ENCODE measurements at places on chromosomes 3 and 15.

DNA sequence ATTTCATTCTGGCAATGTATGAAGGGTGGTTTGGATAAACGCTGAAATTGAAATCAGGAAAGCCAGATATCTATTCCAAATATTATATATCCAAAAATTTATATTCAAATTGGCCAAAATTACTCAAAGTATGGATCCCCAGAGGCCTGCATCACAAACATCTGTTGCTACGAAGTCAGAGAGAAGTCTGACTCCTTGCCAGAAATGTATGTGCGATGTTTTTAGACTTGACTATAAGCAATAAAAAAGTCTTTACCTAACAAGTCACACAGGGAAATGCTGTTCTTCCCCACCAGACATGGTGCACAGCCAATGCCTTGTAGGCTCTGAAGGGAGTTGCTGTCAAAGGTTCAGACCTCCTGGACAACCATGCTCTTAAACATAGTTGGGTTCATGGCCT lies 533.1 kb downstream of the OTOL1 start:
- no peak for DNase-seq

GRCh38 chr3:64354221-64354620 lies 129.0 kb upstream of the PRICKLE2 start:
- no peak for DNase-seq

DNA sequence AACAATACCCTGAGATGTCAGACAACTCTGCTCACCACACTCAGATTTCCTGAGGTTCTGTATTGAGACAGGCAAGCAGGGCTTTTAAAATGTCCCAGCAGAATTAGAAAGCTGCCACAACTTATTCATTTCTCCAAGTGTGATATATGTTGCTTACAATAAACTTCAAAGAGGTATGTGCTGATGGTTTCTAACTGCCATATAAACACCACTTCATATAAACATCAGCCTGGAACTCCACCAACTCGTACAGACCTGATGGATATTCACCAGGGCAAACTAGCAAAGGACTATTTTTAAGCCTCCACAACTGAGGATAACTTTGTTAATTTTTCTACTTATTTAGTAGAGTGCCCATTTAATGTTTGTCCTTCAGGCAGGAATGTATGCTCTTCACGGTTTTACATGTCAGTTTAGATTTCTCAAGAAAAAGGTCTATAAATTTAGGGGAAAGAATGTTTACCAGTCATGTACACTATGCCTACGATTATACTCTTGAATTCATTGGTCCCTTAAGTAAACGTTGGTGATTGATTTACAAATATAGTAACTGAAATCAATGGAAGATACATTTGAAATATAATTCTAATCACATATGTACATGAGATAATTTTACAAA lies 109.6 kb upstream of the ABI3BP start:
- DNase-seq: no peak

DNA sequence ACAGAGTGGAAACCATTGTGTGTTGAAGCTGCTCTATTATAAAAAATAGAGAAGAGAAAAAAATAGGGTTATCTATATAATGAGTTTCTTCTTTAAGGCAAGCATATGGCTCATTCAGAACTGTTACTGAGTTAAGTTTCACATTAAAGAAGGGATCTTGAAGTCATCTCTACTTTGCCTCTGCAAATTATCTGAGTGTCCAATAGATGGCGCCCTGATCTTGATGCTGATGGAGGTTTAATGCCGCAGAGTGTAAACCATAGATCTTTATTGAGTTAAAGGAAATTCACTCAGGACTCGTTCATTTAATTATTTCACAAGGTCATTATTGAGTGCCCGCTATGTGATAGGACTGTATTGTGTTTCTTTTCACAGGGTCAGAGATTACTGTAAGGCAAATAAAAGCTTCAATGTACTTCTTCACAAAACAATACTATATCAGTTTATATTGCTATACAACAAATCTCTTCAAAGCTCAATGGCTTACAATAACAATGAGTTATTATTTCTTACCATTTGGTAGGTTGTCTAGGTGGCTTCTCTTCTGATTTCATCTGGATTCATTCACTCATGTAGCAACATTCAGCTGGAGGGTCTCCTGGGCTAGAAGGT lies 171.4 kb downstream of the NSUN3 start:
- no peak for DNase-seq

DNA sequence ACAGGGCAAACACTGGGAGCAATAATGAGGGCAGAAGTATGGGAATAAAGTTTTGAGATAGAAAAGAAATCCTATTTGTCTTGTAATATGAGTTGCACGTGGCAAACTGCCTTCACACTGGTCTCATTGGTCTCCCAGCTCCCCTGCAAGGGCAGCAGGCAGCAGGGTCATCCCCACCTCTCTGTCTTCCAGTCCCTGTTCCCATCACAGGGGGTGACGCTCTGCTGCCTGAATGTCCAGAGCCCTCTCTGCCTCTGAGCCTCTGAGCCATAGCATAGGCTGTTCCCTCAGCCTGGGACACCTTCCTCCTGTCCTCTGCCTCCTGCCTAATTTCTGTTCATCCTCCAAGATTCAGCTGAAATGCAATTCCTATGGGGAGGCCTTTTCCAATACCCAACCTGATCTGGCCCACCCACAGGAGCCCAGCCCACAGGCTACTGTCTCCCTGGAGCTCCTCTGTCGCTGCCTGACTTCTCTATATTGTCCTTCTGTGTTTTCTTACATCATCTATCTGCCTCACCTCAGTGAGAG lies 12.1 kb upstream of the SKOR1 start:
- DNase-seq: no peak

- no peak for DNase-seq
Measured at GRCh38 chr3:47409688-47410416, 29.0 kb downstream of the PTPN23 start.

GRCh38 chr15:92936138-92936537 lies 36.0 kb downstream of the CHD2 start:
- no peak for DNase-seq

DNA sequence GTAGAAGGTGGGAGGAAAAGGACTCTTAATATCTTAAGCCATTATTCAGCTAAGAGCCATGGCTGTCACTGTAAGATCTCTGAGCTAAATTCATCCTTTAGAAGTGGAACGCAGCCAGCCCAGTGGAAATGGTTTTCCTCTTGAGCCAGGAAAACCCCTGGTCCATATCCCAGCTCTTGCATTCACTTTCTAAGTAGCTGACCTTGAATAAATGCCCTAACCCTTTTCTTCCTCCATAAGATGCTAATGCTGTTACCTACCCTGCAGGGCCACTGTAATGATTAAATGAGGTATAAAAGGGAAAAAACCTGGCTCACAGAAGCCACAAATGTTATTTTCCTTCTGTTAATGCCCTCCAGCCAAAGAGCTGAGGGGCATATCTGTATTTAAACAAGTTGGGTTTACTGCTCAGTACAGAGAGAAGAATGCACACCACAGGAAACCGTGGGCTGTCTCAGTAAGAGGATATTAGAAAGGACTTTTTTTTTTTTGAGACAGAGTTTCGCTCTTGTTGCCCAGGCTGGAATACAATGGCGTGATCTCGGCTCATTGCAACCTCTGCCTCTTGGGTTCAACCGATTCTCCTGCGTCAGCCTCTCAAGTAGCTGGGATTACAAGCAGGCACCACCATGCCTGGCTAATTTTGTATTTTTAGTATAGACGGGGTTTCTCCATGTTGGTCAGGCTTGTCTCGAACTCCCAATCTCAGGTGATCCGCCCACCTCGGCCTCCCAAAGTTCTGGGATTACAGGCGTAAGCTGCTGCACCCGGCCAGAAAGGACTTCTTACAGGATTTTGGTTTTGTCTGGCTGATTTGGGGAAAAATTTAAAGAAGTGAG lies 6.8 kb downstream of the UBL7 start:
- no peak for DNase-seq

GRCh38 chr3:168807448-168807847 lies 711.7 kb upstream of the GOLIM4 start:
- no peak for DNase-seq

- no peak for DNase-seq
Measured at GRCh38 chr15:92817339-92817886, 82.7 kb upstream of the CHD2 start.

DNA sequence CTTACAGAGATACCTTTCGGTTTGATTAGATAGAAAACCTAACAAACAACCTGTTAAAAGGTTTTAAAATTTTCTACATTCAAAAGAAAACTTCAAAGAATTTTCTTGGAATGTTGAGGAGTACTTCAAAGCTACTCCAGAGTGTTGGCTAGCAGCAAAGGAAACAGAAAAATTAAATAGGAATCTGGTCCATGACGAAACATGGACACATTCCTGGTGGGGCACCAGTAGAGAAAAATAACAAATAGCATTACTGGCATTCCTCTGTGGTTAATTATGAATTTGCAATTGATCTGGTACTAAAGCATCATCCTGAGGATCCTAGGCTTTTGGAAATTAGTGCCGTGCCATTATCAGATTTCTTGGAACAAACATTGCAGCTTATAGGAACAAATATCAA lies 59.5 kb upstream of the DPPA4 start:
- no peak for DNase-seq

GRCh38 chr3:187377842-187378241 lies 9.7 kb downstream of the RTP4 start:
- DNase-seq: no peak

DNA sequence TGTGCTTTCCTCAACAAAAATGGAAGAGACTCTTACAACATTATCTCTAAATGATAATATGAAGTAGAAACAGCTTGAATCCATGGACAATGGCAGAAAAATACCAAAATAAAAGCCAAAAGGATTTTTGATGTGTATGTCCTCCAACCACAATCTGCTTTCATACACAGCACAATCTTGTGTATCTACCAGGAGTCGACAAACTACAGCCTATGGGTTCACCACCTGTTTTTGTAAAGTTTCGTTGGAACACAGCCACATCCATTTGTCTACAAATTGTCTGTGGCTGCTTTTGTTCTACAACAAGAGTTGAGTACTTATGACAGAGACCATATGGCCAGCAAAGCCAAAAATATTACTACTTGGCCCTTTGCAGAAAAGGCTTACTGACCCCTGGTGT lies 88.7 kb upstream of the UBE2E2 start:
- no peak for DNase-seq

DNA sequence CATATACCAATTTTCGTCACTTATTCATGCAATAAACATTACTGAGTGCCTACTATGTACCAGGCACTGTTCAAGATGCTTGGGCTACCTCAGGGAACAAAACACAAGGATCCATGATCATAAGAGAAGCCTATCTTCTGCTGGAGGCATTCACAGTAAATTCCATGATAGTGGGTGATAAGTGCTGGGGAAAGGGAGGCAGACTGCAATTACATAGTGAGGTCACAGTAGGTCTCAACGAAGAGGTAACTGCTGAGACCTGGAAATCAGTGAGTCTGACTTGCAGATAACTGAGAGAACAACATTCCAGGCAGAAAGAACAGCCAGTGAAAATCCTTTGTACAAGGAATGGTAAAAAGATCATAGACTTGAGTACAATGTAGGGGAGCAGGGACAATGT lies 33.6 kb downstream of the RAF1 start:
- no peak for DNase-seq

DNA sequence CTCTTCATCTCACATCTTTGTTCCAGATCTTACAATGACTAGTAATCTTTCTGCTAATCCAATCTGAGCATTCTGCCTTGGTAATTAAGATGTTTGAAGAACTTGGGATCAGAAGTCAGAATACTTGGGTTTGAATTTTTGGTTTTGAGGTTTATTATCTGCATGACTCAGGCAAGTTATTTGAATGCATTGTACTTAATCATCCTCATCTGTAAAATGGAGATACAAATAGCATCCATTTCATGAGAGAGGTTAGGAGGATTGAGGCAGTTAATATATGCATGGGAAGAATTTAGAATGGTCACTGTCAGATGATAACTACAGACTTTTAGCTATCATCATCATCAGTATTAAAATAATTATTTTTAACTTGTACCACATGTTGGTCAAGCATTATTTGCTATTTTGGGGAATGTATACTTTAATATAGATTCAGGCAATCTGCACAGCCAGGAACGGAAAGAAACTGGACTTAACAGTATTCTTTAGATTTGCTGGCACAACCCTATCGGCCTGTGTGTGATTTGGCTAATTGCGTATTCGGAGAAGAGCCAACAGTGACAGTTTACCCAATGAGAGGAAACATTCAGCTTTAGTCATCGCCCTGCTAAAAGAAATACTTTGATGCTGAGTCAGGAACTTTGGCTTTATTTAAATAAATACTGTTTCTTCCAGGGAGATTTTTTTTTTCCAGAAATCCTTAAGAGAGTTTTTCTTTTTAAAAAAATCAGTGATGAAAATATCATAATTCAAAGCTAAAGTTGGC lies 600.0 kb downstream of the ROBO1 start:
- DNase-seq: no peak

- no peak for DNase-seq
Measured at GRCh38 chr3:42651248-42652091, 2.0 kb upstream of the ZBTB47 start.

DNA sequence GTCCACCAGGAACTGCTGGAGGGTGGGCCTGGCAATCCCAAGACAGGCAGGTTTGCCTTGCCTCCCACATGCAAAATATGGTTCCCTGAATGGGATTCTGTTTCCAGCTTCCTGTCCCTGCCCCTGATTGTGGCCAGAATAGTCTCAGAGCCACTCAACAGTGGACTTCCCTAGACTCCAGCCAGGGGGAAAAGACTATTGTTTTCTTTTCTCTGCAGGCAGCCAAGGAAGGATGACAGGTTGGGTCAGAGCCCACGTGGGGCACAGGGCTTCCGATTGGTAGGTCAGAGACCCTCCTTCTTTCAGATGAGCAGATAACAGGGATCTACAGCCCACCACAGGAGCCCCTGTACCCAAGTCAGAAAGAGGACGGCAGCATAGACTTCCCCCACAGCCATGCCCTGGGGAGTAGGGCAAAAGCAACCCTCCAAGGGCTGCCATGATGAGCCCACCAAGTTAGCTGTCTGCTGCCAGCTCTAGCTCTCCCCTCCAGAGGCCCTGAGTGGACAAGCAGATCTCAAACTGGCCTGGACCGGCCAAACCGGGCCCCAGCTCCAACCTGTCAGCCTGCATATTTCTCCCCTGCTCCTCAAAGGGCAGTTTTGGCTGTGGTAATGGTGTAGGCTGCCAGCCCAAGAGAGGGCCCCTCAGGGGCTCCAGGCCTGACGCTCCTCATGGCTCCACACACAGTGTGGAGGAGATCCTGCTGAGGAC lies 6.4 kb downstream of the TLR9 start:
- DNase-seq: no peak

DNA sequence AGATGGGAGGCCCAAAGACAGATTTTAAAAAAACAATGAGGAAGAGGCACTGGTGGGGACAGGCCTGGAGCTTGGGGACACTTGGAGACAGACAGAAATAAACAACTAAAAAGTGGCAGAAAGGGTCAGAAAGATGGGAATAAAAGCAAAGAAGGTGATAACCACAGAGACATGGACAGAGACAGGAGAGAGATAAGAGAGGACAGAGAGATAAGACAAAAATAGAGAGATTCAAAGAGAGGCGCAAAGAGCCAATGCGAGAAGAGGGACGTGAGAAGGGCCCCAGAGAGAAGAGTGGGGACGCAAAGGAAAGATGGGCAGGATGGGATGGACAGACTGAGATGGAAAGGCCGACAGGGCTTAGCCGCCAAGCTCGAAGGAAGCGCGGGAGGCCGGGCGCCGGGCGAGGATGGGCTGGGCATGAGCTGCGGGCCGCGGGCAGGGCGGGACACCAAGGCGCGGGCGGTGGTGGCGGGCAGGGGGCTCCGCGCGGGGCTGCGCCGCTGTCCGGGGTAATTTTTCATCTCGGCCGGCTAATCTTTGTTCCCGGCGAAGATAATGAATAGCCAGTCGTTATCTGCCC lies 3.1 kb upstream of the GATA2 start:
- no peak for DNase-seq

Measured in activated T-helper 1 cell treated with Interleukin-2 at 50 U/mL for 16 hours (primary cell).